Forelimb muscle (tissue), 1 donor: ENCODE measurements at places on chromosomes 3 and 15. TPM values are rescaled to one million over a fixed set of nuclear protein-coding genes. Genes with fewer than 3 reads are reported as not detected.

GRCh38 chr3:47984075-47984728 lies 32.0 kb downstream of the MAP4 start:
- no peak for DNase-seq

DNA sequence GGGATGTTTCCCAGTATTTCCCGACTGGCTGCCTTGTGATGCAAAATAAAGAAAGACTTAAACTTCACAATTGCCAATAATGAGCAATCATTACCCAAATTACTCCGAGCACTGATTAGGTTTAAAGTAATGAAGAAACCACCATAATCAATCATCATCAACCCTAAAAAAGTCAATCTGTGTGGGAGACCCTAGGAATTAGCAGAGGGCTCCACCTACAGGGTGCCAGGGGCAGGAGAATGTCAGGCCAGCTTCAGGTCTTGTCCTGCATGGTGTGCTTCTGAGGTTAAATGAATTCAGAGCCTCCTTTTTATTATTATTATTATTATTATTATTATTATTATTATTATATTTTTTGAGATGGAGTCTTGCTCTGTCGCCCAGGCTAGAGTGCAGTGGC lies 478.0 kb upstream of the ARRDC4 start:
- no peak for DNase-seq

- DNase-seq = no peak
Observed at GRCh38 chr15:66844041-66844746, 142.2 kb downstream of the SMAD6 start.

- no peak for DNase-seq
Observed at GRCh38 chr3:29195056-29195455, 85.8 kb upstream of the RBMS3 start.

DNA sequence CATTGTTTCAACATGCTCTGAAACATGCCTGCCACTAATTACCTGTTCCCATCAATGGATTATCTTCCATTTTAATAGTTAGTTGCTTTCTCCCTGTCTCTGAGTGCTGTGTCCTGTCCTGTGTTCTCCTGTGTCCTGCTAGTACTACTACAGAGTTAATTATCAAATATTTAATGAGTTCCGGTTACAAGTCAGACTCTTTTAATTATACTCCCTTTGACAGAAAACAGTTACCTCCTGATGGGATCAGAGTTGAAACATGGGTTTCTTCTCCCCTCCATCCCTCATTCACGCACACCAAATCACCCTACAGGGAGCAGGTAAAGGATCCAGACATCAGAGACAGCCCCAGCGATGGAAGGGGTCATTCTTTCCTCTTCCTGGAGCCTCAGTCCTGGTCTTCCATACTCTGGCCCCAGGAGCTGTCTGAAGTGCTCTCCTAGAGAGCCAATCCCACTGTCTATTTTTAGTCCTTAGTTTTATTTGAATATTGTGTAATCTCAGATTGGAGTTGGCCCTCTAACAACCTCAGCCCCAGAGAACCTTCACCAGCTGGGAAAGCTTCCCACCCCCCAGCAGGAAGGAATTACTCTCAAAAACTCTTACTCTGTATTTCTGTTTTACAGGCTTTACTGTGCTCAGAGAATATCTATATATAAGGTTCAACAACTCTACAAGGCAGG lies 137.0 kb upstream of the C2CD4B start:
- no peak for DNase-seq

GRCh38 chr3:10008588-10009344 lies 17.5 kb upstream of the FANCD2 start:
- DNase-seq = peak; percentile 36

- DNase-seq = no peak
Observed at GRCh38 chr3:189673535-189673934, 42.3 kb downstream of the TP63 start.

TRIM59 gene
- polyA plus RNA-seq = 6.5 TPM

GRCh38 chr15:77851691-77852090 lies 219.0 kb upstream of the LINGO1 start:
- DNase-seq = no peak

- DNase-seq = no peak
Observed at GRCh38 chr3:18127174-18127858, 297.8 kb downstream of the SATB1 start.

PLS1 gene
- 0.61 TPM for polyA plus RNA-seq

GRCh38 chr15:31062310-31062847 lies 39.1 kb downstream of the TRPM1 start:
- no peak for DNase-seq

DNA sequence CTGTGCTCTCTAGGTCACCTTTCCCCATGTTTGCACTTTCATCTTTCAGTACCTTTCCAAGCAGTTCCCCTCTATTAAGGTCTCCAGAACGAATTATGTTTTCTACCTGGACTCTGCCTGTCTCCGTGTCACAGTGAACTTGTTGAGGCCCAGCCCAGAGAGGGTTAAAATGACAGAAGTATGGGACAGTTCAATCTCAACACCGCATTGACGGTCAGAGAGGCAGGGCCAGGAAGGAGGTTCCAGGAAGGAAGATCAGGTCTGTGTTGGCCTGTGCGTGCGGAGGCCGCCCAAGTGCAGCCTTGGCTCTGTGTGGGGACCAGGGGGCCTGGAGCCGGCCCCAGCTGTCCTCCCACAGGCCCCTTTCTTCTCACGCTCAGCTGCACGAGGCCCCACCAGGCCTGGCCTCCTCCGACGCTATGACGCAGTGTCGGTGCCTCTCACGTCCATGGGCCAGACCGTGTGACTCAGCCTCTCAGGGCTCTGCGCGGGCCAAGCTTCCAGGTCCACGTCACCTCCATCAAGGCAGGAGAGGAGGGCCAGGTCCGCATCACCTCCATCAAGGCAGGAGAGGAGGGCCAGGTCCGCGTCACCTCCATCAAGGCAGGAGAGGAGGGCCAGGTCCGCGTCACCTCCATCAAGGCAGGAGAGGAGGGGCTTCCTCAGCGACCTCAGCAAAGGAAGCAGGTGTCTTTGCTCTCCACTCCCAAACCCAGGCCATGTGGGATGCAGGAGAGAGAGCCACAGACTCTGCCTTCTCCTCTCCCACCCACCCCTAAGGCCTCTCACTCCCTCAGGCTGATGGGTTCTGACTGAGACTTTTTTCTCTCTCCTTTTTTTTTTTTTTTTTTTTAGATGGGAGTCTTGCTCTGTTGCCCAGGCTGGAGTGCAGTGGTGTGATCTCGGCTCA lies 83.1 kb downstream of the CPN2 start:
- no peak for DNase-seq

DNA sequence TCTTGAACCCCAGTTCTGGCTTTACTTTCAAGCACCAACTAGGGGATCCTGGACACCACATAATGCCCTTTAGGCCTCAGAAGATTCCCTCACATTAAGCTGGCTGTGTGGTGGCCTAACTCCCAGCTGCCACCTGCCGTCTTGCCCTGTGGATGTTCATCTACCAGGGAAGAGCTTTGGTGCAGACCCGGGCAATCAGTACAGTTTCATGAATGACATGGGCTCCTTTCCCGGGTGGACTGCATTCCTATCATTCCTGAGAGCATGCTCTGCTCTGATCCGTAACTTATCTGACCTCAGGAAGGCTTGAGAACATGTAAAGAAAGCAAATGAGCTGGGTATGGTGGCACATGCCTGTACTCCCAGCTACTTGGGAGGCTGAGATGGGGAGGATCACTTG lies 50.0 kb upstream of the GSK3B start:
- DNase-seq = no peak

SLC22A13 gene
- polyA plus RNA-seq = 0.24 TPM

GRCh38 chr15:29433507-29434248 lies 164.1 kb upstream of the NSMCE3 start:
- no peak for DNase-seq

DNA sequence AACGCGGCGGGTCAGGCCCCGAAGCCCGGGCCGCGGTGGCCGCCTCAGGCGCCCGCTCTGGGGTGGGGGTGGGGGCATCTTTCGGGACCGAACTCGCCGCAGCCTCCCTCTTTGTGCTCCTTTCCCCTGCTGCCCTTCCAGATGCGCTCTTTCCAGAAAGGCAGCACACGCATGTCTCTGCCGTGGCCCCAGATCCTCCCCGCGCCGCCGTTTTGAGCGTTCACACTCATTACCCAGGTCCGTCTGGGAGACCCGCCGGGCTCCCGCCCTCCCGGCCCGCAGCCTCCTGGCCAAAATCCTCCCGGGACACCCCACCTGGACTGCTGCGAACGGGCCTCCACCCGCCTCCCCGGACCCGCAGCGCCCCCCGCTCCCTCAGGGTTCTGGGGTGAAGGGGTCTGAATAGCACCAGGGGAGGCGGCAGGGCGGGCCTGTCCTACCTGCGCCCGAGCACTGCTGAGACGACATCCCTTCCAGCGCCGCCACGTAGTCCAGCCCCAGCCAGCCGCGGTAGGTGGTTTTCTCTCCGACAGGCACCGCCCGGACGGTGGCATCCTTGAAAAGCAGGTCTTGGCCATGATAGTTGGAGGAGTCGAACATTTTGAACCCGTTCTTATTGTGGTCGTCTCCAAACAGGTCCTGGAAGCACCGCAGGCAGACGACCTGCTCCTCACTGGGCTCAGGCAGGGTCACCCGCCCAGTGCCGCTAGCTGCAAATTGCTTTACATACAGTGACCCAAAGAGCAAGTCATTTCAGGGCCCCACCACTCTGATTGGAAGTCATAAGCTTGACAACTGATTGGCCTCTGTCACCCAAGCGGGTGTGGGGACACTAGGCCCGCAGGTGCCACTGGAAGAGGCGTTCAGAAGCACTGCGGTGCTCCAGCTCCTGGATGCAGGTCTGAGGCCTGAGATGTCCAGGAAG lies 25.9 kb downstream of the MELTF start:
- DNase-seq = no peak
